ENCODE measurements at places on chromosomes 16 and 17.
A peak's percentile ranks its signal among the peaks of the same experiment; 100 is the strongest.

DNA sequence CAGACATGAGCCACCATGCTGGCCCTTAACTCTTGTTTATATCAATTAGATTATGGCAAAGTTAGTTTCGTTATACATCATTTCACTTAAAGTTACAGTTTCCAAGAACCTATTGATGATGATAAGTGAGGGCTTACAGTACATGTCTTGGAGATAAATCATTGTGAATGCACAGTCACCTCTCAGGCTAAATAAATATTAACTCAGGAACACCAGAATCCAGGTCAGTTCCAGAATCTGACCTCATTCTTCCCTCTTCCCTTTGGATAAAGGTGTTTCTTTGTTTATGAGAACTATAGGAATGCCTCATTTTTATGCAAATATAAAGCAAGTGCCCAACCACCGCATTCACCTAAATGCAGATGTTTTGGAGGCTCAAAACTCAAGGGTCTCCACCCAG is 48.4 kb upstream of the CRYM start:
- no peak overlapping the region for H3K27ac ChIP-seq
- DNase-seq, result no peak
- H3K4me1 ChIP-seq, result no peaks in the 10 kb centered on the region
- H3K27me3 ChIP-seq, result no peaks in the 10 kb centered on the region
- no peaks in the 10 kb centered on the region for H3K36me3 ChIP-seq

- no peaks in the 10 kb centered on the region for H3K36me3 ChIP-seq
- no peak overlapping the region for H3K27ac ChIP-seq
These were observed 183.0 kb downstream of the RBFOX3 start for GRCh38 chr17:79427621-79428539.

- H3K36me3 ChIP-seq, result no peaks in the 10 kb centered on the region
- H3K4me1 ChIP-seq, result no peaks in the 10 kb centered on the region
- no peak overlapping the region for H3K4me3 ChIP-seq
- H3K27me3 ChIP-seq, result no peaks in the 10 kb centered on the region
- DNase-seq, result no peak
These were observed 30.2 kb upstream of the GPRC5B start for GRCh38 chr16:19914877-19915276.

- peaks cover 27% of the 10 kb centered on the region for H3K4me1 ChIP-seq
- H3K4me3 ChIP-seq, result peak overlapping the region; percentile 53
- H3K27me3 ChIP-seq, result no peaks in the 10 kb centered on the region
- H3K36me3 ChIP-seq, result peaks cover 14% of the 10 kb centered on the region
These were observed 1.1 kb downstream of the ANKFY1 start for GRCh38 chr17:4262703-4263102.

- H3K27me3 ChIP-seq, result peaks cover 28% of the 10 kb centered on the region
- no peak overlapping the region for H3K27ac ChIP-seq
- DNase-seq, result peak; percentile 34
- peaks cover 21% of the 10 kb centered on the region for H3K4me1 ChIP-seq
- no peaks in the 10 kb centered on the region for H3K36me3 ChIP-seq
- H3K4me3 ChIP-seq, result no peak overlapping the region
These were observed 114.3 kb downstream of the MGAT5B start for GRCh38 chr17:76982408-76983074.

DNA sequence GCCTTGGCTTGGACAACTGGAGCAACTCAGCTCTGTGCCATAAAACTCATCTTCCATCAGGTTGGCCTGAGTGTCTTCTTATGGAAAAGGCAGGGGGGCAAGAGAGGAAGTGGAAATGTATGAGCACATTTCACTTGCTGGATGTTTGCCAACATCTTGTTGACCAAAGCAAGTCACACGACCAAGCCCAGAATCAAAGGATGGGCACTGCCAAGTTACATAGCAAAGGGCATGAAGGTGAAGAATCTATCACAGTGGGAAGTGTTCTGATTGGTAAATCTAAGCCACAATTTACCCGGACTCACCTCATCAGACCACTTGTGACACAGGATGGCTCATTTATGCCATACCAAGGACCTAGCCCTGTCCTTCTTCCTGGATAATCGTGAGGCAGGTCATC is 310.5 kb upstream of the IRX5 start:
- H3K27me3 ChIP-seq, result no peaks in the 10 kb centered on the region
- H3K27ac ChIP-seq, result no peak overlapping the region
- DNase-seq, result no peak
- no peak overlapping the region for H3K4me3 ChIP-seq
- H3K4me1 ChIP-seq, result no peaks in the 10 kb centered on the region

DNA sequence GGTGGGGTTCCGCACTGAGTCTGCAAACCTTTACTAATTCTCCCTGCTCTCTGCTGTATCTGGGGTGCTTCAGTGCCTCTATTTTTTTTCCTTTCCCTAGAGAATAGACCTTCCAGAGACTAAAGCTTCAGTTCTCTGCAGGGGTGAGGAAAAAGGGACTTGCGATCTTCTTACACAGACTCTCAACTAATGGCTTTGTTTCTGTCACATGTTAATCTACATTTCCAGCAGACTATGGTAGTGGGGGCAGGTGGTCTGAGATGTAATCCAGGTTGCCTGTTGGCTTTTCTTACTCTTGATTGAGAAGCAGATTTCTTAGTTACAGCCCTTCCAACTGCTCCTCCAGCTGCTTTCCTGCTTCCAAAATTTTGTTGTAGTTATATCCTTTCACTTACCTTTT is 229.0 kb upstream of the NLRP1 start:
- no peak overlapping the region for H3K4me3 ChIP-seq
- no peaks in the 10 kb centered on the region for H3K36me3 ChIP-seq
- H3K27ac ChIP-seq, result no peak overlapping the region
- no peaks in the 10 kb centered on the region for H3K4me1 ChIP-seq
- H3K27me3 ChIP-seq, result no peaks in the 10 kb centered on the region

GRCh38 chr17:33291248-33292200 is 1.6 kb downstream of the ASIC2 start:
- no peaks in the 10 kb centered on the region for H3K36me3 ChIP-seq
- no peak for DNase-seq
- no peak overlapping the region for H3K27ac ChIP-seq
- H3K4me1 ChIP-seq, result no peaks in the 10 kb centered on the region

GRCh38 chr16:65789161-65789945 is 577.1 kb upstream of the CDH5 start:
- H3K27me3 ChIP-seq, result no peaks in the 10 kb centered on the region
- DNase-seq, result no peak
- no peaks in the 10 kb centered on the region for H3K36me3 ChIP-seq

- no peaks in the 10 kb centered on the region for H3K36me3 ChIP-seq
- no peaks in the 10 kb centered on the region for H3K4me1 ChIP-seq
- H3K27ac ChIP-seq, result no peak overlapping the region
- H3K4me3 ChIP-seq, result no peak overlapping the region
- no peak for DNase-seq
These were observed 110.8 kb upstream of the DNAH9 start for GRCh38 chr17:11487469-11487868.

DNA sequence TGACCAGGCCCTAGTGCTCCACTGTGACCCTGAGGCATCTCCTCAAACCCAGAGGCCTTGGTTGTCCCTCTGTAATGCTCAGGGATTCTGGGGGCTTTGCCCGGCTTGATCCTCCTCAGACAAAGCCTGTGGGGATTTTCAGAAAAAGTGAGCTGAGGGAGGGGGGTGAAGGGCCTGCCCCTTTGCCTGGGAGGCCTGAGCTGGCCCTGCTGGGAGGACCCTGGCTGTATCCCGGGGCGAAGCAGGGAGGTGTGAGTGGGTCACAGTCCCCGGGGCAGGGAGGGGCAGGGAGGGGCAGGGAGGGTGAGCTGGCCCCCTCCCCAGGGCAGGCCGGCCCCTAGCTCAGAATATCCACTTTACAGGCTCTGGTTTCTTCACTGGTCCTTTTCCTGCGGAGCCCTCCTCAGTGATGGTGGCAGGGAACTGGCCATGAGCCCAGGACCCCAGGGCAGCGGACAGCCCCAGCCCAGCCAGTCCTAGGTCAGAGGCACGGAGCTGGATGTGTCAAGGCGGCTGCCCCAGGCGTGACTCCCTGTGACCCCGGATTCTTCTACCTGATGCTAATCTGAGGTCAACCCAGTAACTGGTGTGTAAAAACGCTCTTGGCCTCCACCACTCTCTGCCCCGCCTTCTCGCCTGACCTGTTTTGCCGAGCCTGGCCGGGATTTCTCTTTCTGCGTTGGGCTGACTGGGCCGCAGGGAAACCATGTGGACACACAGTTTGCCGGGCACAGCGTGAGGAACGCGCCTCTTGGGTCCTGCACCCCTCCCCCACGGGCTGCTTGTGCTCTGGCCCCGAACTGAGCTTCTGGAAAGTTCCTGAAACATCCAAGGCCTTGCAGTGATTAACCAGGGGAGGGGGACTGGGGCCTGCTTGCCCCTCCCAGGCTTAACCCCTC is 5.8 kb upstream of the FASN start:
- H3K36me3 ChIP-seq, result no peaks in the 10 kb centered on the region
- no peak overlapping the region for H3K27ac ChIP-seq
- DNase-seq, result no peak
- H3K4me1 ChIP-seq, result peaks cover 26% of the 10 kb centered on the region

DNA sequence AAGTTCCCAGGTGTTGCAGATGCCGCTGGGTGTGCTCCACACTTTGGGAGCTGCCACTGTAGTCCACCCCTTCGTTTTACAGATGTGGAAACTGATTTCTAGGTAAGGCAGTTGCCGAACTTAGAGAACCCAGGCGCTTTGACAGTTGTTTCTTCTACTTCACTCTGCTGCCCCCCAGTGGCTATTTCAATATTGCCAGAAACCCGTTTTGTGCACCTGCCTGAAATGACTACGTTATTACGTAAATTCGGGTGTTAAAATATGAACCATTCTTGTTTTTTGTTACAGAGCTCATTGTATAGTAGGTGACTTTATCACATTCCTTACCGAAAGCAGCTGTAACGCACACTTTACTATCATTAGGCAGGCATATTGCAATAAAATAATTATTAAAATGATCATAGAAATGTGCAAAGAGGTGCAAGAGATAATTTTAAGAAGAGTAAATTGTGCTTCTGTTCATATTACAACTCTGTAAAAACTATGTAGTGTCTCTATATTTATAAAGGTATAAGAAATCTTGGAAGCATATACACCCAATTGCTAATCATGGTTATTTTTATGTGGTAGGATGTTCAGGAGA is 44.9 kb downstream of the OTOA start:
- DNase-seq, result peak; percentile 87
- H3K4me3 ChIP-seq, result no peak overlapping the region
- H3K36me3 ChIP-seq, result no peaks in the 10 kb centered on the region
- H3K27ac ChIP-seq, result no peak overlapping the region

DNA sequence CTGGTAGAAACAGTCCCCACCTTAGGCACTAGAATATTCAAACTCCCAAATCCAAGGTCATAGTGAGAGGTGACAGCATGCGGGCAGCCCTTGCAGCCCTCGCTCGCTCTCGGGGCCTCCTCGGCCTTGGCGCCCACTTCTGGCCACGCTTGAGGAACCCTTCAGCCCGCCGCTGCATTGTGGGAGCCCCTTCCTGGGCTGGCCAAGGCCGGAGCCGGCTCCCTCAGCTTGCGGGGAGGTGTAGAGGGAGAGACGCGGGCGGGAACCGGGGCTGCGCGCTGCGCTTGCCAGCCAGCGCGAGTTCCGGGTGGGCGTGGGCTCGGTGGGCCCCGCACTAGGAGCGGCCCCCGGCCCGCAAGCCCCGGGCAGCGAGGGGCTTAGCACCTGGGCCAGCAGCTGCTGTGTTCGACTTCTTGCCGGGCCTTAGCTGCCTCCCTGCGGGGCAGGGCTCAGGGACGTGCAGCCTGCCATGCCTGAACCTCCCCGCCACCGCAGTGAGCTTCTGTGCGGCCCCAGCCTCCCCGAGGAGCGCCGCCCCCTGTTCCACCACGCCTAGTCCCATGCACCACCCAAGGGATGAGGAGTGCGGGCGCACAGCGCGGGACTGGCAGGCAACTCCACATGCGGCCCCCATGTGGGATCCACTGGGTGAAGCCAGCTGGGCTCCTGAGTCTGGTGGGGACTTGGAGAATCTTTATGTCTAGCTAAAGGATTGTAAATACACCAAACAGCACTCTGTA is 45.0 kb downstream of the KPNA2 start:
- no peak for DNase-seq
- H3K4me1 ChIP-seq, result peaks cover 3% of the 10 kb centered on the region
- H3K36me3 ChIP-seq, result no peaks in the 10 kb centered on the region
- no peak overlapping the region for H3K4me3 ChIP-seq
- H3K27ac ChIP-seq, result no peak overlapping the region

DNA sequence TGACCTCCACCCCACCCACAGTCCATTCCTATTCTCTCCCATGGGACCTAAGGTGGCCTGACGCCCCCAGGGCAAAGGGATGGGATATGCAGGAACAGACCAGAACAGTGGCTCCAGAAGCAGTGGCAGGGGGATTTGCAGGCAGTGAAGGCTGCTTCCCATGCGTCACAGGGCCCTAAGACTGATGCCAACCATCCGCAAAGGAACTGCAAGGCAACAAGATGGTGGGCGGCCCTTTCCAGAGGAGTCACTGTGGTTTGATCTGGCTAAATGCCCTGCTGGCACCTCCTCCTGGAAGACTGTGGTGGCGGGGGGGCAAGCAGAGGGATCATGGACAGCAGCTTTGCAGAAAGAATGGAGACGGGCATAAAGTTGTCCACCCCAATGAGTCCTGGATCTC is 4.4 kb upstream of the SLC39A11 start:
- H3K4me3 ChIP-seq, result no peak overlapping the region
- no peak for DNase-seq
- no peaks in the 10 kb centered on the region for H3K27me3 ChIP-seq
- H3K36me3 ChIP-seq, result no peaks in the 10 kb centered on the region
- no peak overlapping the region for H3K27ac ChIP-seq

GRCh38 chr16:30570636-30571444 is 674 bp downstream of the ZNF688 start:
- peaks cover 29% of the 10 kb centered on the region for H3K4me1 ChIP-seq
- no peaks in the 10 kb centered on the region for H3K27me3 ChIP-seq
- H3K36me3 ChIP-seq, result no peaks in the 10 kb centered on the region
- peak overlapping the region; percentile 84 for H3K4me3 ChIP-seq
- no peak for DNase-seq

- no peak overlapping the region for H3K4me3 ChIP-seq
- DNase-seq, result no peak
- no peaks in the 10 kb centered on the region for H3K36me3 ChIP-seq
- H3K27me3 ChIP-seq, result no peaks in the 10 kb centered on the region
- H3K4me1 ChIP-seq, result no peaks in the 10 kb centered on the region
- no peak overlapping the region for H3K27ac ChIP-seq
These were observed 156.6 kb upstream of the NLRP1 start for GRCh38 chr17:5740937-5741336.

DNA sequence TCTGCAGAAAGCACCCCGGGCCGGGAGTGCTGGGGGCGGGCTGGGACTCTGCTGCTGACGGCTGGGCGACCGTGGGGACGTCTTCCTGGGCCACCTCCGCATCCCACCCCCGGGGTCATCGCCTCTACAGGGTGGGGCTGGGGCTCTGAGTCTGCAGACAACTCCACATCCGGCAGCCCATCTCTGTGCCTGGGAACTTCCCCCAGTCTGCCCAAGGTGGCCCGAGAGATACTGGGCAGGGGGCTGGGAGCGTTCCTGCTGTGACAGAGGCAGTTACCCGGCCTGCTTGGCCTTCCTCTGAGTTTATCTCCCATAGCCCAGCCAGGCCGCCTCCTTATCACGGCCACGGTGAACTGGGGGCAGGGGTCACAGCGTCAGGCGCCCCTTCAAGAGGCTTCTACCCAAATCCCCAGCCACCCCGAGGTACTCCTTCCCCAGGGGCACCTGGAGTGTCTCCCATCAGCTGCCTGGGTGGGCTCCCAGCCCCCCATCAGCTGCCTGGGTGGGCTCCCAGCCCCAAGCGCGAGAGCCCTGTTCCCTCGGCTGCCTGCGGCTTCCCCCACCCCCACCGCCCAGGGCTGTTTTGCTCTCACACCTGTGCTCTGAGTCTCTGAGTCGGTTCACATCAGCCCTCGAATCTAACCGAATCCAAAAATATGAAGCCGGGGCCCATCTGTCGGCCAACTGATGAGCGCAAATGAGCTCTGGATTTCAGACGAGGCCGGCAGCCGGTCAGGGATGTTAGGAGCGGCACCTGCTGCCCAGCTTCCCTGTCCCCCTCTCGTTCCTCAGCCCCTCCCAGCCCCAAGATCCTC is 15.6 kb upstream of the CBFA2T3 start:
- no peaks in the 10 kb centered on the region for H3K36me3 ChIP-seq
- H3K27ac ChIP-seq, result no peak overlapping the region
- DNase-seq, result peak; percentile 49
- H3K27me3 ChIP-seq, result peaks cover 3% of the 10 kb centered on the region

Measured in B cell (primary cell).